ENCODE measurements at places on chromosomes 1 and 21.

GRCh38 chr1:171122893-171123292, 32.2 kb downstream of the FMO3 start:
- no peak for DNase-seq

- no peak for DNase-seq
Measured at GRCh38 chr1:215754112-215754511, 187.0 kb downstream of the KCTD3 start.

- no peak for DNase-seq
Measured at GRCh38 chr1:53585565-53585964, 126.4 kb downstream of the DMRTB1 start.

GRCh38 chr1:10635085-10635896, 160.5 kb downstream of the PEX14 start:
- DNase-seq: no peak

DNA sequence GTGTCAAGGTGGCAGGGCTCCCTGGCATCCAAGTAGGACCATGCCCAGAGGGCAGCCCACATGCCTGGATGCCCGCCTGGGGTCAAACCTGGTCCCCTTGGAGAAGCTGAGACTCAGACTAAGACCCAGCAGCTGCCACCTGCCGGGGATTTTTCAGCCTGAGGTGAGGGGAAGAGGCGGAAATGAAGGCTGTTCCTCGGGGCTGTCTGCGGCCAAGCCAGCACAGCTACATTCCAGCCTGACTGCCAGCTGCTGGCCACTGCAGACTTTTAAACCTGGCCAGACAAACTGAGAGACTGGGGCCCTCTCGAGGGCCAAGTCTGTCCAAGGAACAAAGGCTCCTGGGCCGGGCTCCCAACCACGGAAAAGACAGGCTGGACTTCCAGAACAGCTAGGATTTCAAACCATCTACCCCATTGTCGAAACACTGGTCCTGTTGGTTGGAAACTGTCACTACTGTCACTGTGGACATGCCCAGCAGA, 21.9 kb upstream of the PLEKHG5 start:
- DNase-seq: no peak

DNA sequence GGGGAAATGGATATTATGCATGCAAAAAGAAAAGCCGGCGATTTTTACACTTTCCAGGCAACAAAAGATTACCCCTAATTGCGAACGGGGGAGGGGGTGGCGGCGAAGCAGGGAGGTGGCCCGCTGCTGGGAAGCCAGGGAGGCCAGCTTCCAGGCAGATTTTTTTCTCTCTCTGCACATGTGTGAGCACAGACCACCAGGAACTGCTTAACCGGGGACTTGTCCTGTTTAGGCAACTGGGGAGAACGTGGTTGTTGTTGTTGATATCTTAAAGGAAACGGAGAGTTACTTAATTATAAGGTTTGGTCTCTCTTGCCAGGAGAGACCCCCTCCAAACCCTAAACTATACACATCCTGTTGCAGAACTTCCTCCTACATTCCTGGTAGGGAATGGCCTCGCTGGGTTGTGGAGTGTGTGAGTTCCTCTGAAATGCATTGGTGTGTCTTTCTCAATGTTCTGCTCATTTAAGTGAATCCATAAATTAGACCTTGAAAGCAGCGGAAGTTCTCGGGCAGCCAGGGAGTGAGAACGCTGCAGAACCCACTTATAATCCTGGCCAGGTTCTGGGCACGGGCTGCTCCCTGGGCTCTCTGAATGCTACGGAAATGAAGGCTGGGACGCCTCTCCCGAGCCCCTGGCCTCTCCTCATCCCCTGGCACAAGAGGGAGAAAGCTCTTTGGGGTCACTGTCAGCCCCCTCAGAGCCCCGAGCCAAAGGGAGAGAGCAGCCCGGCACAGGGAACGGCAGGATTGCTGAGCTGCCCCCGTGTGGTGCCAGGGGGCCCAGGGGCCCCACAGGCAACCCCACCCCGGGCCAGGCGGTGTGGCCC, 250.0 kb downstream of the FOXD2 start:
- DNase-seq: no peak

DNA sequence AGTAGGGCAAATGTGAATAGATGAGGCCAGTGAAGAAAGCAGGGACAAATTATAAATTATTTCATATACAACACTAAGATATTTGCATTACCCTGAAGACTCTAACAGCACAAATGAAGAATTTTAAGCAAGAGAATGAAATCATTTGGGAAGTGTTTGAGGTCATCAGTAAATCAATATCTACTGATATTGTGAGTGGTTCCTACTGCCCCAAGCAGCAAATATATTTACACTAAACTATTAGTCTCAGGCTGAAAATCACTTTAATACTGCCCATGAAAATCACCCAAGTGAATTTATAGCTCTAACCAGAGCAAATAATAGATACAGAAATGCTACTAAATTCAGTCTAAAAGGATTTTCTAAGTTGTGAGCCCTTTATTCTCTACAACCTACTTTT, 163.6 kb downstream of the KCNT2 start:
- no peak for DNase-seq

- no peak for DNase-seq
Measured at GRCh38 chr21:33550772-33551660, 8.2 kb downstream of the SON start.

DNA sequence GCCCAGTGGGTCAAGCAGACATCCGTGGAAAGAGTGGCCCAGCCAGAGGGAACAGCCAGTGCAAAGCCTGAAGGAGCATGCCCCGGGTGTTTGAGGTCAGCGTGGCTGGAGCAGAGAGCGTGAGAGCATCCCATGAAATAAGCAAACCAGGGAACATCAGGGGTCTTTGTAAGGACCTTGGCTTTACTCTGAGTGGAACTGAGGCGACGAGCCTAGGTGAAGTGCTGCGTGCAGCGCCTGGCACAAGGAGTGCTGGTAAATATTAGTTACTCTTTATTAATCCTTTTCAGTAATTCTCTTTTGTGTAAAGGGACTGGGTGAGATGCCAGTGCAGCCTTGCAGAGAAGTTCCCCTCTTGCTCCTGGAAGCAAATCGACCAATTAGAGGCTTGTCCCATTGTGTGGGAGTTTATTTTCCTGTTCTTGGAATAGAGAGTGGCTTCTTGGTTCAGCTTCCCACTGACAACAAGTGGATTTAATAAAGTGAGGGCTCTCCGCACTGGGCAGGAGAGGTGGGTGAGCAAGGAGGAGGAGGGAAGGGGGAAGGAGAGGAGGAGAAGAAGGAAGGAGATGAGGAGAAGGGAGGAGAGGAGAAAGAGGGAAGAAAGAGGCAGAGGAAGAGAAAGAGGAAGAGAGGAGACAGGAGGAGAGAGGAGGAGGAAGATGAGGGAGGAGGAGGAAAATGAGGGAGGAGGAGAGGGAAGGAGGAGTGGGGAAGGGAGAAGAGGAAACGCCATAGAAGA, 37.6 kb upstream of the DISP3 start:
- no peak for DNase-seq

DNA sequence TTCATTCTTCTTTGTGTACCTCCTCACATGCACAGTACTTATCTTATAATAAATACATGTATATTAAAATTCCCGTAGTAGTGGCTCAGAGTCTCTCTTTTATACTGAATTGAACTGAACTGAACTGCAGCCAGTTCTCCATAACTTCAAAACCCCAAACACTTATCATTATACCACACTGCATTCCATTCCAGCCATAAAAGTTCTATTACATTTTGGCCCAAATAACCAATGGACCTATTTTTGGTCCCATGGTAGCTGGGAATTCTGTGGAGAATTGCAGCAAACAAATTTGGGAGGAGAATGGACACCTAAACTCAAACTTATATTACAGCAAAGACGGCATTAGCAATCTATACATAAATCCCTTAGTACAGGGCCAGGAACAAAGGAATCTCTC, 86.6 kb upstream of the C1orf87 start:
- no peak for DNase-seq

- no peak for DNase-seq
Measured at GRCh38 chr1:43388613-43389012, 987 bp downstream of the MED8 start.

All from NCI-H2107 (cell line).